ENCODE measurements at places on chromosomes 3 and 15.

GRCh38 chr3:9125278-9125951 lies 124.0 kb downstream of the SRGAP3 start:
- no peak for DNase-seq

- peak; percentile 54 for DNase-seq
Observed at GRCh38 chr3:4656059-4656458, 162.9 kb downstream of the ITPR1 start.

GRCh38 chr3:13124631-13125030 lies 51.4 kb upstream of the IQSEC1 start:
- no peak for DNase-seq

- no peak for DNase-seq
Observed at GRCh38 chr15:66825139-66825538, 123.1 kb downstream of the SMAD6 start.

DNA sequence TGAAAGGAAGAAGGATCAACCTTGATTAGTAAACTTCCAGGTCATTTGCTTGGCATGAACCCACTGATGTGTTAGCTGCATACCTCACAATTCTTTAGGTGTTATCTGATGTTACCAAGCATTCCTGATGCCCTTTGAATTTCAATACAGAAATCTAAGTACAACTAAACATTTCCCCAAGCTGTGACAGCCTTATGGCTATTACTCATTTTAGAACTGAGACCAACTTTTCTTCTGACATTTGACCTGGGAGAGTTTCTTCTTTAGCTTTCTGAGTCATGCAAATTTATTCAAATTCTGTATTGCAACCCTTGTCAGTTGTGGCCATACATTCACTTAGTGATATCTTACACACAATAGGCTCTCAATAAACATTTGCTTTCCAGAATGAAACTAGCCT lies 124.3 kb downstream of the TIGIT start:
- DNase-seq, result no peak

- DNase-seq, result no peak
Observed at GRCh38 chr15:32843219-32843815, 125.5 kb downstream of the GREM1 start.

GRCh38 chr3:46356909-46357308 lies 3.0 kb downstream of the CCR2 start:
- peak; percentile 92 for DNase-seq

- no peak for DNase-seq
Observed at GRCh38 chr15:45179221-45179985, 8.4 kb downstream of the SHF start.

GRCh38 chr15:63066272-63066671 lies 23.7 kb downstream of the TPM1 start:
- DNase-seq, result no peak

GRCh38 chr15:88702983-88703382 lies 64.2 kb downstream of the ISG20 start:
- no peak for DNase-seq

GRCh38 chr3:49389297-49389696 lies 22.5 kb downstream of the RHOA start:
- DNase-seq, result no peak

GRCh38 chr15:70556779-70557178 lies 206.6 kb downstream of the UACA start:
- no peak for DNase-seq

DNA sequence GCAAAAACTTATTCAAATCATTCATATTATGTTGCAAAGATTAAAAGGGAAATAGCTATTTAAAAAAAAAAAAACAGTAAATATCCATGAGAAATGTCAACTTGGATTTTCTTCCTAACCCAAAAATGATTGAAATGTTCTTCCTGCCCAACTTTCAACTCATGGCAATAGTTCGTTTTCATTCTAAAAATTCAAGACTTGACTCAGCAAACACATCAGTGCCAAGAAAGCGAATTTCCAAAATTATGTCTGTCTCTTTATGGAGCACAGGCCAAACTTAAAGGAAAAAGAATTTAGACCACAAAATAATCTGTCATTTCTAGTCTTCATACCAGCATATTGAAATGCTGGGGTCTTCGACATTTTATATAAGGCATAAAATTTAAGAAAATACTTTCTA lies 63.7 kb downstream of the MAGI1 start:
- no peak for DNase-seq

GRCh38 chr3:171976526-171976925 lies 62.9 kb upstream of the FNDC3B start:
- DNase-seq, result no peak

- DNase-seq, result no peak
Observed at GRCh38 chr3:23244324-23245041, 41.4 kb downstream of the UBE2E2 start.

- DNase-seq, result no peak
Observed at GRCh38 chr15:73540161-73540560, 93.0 kb downstream of the NPTN start.

GRCh38 chr3:131840156-131840797 lies 194.5 kb downstream of the CPNE4 start:
- no peak for DNase-seq

GRCh38 chr15:51223771-51224229 lies 114.6 kb downstream of the CYP19A1 start:
- peak; percentile 5 for DNase-seq

DNA sequence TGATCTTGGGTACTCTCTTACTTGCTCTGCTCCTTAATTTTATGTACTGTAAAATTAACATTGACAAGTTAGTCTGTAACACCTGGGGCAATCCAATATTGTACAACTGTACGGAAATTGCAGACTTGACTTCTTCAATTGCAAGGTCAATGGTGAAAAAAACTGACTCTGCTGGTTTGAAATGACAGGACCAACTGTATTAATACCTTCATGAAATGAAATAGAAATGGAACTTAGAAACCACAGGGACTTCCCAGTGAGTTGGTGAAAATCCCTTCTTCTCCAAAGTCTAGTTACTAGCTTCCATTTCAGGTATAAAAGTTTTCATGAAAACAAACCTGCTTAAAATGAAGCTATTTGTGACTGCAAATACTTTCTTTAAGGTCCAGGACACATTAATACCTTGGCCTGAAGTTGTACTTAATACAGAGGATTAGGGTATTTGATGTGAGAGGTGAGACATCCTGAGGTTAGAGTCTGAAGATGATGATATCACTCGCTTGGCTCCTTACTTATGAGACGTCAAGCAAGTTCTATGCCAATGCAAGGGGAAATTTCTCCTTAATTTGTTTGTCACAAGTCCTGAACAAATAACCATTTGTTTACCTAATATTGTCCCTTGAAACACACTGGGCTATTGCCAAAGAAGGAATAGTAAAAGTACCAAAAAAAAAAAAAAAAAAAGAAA lies 226.2 kb upstream of the TP63 start:
- no peak for DNase-seq

DNA sequence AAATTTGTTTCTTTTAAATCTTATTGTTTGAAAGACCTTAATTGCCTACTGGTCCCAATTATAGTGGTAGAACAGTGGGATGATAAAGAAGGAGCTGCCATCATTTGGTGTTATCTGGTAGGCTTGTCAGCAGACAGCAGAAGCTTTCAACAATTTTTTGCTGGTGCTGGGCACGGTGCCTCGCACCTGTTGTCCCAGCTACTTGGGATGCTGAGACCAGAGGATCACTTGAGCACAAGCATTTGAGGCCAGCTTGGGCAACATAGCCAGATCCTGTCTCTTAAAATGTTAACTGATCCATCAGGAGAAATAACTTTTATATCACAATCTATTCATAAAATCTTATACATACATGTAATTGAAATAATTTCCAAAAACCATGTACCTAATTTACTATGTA lies 36.0 kb downstream of the SENP5 start:
- no peak for DNase-seq

DNA sequence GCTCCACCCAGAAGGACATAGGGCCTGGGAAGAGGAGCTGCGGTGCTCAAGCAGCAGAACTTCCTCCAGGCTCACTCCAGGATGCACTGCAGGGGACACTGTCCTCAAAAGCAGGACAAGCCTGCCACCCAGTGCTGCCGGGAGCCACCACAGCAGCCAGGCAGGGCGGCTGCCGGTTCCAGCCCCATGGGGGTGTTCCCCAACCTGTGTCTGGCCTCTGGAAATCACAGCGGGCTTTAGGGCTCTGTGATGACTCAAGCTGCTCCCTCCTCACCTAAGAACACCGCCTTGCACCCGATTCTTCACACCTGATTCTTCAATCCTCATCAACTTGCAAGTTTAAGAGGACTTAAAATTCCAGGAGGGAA lies 71.9 kb upstream of the SLC6A11 start:
- no peak for DNase-seq

DNA sequence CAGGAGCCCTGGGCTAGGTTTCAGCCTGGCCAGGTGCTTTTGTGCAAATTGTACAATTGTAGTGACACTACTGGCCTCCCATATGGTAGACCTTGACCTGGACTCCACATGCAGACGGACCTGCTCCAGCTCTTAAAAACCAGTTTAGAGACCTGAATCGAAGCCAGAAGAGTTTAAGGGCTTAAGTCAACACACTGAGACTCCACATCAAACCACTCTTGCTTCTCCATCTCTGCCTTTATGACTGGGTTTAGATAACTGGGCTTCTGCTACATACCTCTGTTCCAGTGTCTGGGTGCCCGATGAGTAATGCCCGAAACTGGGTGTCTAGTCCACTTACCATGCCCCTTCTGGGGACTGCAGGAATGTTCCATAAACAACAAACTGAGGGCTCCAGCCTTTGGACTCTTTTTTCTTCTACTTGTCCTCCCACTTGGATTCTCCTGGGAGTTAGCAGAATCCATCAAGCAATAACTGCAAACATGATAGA lies 32.8 kb downstream of the TMEM212 start:
- peak; percentile 65 for DNase-seq

DNA sequence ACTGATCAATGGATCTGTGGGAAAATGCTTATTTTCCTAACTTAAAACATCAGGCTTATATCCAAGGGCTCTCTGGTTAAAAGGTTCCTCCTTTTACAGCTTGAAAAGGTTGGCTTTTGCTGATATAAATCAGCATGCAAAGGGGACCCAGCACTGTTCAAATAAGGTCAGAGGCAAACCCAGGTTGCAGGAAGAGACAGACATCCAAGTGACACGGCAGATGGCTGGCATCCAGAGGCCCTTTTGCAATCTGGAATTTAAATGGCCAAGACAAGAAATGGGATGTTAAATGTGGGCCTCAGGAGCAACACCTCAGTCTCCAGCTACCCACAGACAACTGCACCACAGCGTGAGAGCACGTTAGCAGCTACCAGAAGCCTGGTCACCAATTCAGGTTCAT lies 6.3 kb downstream of the SH3BP5 start:
- peak; percentile 45 for DNase-seq

GRCh38 chr3:122364490-122364889 lies 18.5 kb downstream of the MIX23 start:
- DNase-seq, result no peak

GRCh38 chr3:11495948-11496557 lies 147.7 kb downstream of the VGLL4 start:
- DNase-seq, result no peak

DNA sequence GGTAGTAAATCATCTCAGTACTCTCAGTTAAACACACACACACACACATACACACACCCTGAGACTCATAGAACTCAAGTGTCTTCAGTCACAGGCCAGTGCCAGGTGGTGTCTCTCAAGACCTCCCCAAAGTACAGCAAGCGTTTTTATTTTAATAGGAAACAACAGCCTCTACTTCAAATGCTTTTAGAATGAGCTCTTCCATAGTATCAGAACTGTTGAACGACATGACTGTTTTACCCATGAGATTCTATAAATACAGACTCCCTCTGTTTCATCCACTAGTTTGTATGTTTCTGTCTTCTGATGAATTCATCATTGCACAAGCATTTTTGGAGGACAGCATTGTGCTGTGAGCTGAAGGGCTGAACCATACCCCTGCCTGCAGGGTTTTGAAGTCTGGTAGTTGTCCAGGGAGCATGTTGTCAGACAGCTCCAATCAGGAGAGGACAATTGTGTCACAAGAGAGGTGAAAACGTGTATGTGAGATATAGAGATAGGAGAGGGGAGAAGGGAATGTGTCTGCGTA lies 201.0 kb upstream of the BCL6 start:
- DNase-seq, result peak; percentile 3

DNA sequence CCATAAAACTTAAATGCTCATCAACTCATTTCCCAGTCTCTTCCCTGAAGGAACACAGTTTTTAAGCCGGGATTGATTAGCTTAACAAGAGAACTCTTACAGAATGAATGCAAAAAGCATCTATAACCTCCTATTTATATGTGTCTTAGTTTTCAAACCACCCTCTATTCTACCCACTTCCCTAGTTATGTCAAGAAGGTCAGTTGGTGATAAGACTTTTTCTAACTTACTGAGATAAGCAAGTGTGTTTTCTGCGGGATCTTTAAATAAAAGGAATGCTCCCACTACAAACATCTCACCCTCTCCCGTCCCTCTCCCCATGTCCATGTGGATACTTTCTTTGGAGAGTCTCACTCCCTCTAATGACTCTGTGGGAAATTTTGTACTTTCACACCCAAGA lies 218.5 kb downstream of the SV2B start:
- DNase-seq, result no peak

DNA sequence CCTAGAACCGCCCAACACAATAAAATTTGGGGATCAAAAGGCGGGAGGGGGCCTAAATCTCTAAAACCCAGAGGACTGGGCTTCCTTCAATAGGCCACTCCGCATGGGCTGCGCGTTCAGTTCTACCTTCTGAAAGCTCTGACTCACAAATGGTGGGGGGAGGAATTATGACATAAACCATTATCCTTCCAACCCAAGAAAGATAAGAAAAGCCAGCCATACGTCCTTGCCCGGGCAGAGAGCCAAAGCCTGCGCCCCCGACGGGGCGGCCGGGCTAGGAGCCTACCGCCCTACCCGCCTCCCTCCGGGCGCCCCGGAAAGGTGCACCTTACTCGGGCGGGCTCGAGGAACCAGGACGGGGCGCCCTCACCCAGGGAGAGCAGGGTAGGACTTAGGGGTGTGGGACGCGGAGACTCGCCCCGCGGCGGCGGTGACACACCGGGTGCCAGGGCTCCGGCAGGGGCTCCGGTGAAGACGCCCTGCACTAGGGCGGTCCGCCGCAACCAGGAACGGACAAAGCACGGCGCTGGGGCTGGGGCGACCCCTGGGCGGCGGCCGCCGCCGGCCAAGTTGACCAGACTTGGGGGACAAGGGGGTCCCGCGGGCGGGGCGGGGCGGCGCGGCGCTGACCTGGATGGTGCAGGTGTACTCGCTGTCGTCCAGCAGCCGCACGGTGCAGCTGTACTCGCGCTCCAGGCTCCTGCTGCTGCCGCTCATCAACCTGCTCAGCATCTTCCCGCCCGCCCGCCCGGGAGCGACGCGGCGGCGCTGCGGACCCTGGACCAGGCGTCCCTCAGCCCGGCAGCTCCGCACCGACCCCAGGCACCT lies 534 bp downstream of the FRMD5 start:
- no peak for DNase-seq

Measured in NCI-H2029 treated with DMSO at 0.1 percent for 48 hours (cell line).